ENCODE measurements at places on chromosomes 5 and 9.

- DNase-seq: peak; percentile 34
Observed at GRCh38 chr5:82225525-82226172, 52.5 kb downstream of the RPS23 start.

DNA sequence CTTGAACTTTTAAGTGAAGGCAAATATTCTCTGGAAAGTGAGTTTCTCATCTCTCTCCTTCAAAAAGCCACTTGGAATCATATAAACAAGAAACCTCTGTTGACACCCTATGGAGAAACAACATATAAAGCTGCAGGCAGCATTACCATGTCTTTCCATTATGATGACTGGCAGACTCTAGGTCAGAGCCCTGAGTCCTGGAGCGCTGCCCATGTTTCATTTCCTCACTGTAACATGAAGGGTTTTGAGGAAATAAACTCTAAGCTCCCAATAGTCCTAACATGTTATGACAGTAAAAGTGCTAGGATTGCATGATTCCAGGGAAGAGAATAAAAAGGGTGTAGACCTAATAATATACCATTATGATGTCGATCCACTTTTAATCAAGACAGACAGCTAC, 220.6 kb downstream of the CTNND2 start:
- no peak for DNase-seq

GRCh38 chr5:175478384-175479124, at the start of gene SFXN1:
Gene SFXN1 (plus strand): TSS chr5:175478560. CDS start chr5:175492104, 13,544 bp downstream.
- DNase-seq: peak; percentile 61

GRCh38 chr5:143456952-143457547, 53.6 kb upstream of the NR3C1 start:
- no peak for DNase-seq

- DNase-seq: peak; percentile 44
Observed at GRCh38 chr5:154190595-154191304, at the start of gene GALNT10. Gene GALNT10 (plus strand): TSS chr5:154190733. CDS start chr5:154190867, 134 bp downstream.

DNA sequence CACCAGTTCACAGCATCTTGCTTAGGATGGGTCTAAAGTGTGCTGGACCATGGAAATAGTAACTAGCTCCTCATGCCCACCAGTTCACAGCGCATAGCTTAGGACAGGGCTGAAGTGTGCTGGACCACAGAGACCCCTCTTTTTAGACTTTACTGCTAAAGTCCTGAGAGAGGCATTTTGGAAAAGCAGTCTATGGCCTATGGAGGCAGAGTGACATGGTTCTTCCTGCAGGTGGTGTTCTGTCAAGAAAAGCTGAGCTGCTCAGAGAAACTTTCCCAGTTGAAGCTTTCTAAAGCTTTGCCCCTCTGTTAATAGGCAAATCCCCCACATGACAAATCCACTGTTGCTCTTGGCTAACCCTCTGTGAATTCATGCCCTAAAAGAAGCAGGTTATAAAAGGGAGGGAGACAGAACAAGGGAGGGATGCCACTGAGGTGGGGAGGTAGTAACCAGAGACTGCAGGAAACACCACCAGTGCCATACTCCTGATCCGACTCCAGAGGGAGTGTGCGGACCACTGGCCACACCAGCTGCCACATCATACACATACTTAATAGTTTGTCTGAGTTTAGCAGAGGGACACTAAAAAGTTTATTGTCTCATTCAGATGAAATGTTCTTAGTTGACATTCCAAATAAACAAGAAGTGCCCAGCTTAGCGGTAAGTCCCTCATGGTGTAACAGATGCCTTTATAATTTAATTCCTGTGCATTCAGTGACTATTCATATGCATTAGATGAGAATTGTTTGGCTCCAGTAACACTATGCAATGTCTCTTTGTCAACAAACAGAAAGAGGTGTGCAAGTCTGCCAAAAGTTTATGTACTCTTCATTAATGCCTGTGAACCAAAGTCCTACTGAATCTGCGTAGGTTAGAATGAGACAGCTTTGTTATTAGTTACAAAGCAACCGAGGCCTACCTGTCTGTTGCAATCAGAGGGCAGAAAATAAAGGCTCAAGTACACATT, 236.2 kb upstream of the NFIL3 start:
- no peak for DNase-seq

GRCh38 chr5:116652196-116652729, 77.6 kb upstream of the SEMA6A start:
- no peak for DNase-seq
